ENCODE measurements at places on chromosomes 4 and X.
A peak's percentile ranks its signal among the peaks of the same experiment; 100 is the strongest.

- peak; percentile 67 for DNase-seq
Measured at GRCh38 chr4:74311696-74312313, 3.5 kb downstream of the EPGN start.

GRCh38 chr4:113358784-113359183 is 309.3 kb downstream of the ANK2 start:
- DNase-seq: no peak

DNA sequence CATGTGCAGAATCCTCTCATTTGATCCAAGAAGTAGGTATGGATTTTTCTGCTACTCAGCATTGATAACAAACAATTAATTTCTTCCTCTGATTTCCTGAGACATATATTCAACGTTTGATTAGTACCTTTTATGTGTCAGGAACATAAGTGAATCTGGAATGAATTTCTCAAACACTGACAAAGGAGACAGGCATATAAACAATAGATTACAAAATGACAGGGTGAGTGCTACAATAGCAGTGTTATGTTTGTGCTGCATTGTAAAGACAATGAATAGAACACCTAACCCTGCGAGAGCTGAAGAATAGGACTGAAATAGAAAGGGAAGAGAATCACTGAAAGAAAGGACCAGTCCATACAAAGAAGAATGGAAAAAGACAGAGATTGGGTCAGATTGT is 52.9 kb downstream of the ARHGAP24 start:
- no peak for DNase-seq

DNA sequence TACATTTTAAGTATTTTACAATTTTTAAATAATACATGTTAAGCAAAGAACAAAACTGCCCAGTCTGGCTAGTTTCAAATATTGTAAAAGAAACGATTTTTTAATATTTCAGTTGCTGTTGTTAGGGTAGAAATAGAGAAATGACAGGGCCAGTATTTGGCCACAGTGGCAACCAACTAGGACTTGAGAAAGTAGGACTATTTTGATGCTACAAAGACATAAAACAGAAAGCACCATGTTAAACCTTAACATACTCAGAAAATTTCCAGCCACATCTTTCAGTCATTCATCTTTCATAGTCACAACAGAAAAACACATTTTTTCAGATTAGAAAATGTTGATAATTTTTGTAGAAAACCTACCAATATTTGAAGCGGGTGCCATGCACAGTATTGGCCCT is 104.5 kb downstream of the MBNL3 start:
- no peak for DNase-seq
